Iris pigment epithelial cell (primary cell): ENCODE measurements at places on chromosomes 16 and 17.
A peak's percentile ranks its signal among the peaks of the same experiment; 100 is the strongest.

DNA sequence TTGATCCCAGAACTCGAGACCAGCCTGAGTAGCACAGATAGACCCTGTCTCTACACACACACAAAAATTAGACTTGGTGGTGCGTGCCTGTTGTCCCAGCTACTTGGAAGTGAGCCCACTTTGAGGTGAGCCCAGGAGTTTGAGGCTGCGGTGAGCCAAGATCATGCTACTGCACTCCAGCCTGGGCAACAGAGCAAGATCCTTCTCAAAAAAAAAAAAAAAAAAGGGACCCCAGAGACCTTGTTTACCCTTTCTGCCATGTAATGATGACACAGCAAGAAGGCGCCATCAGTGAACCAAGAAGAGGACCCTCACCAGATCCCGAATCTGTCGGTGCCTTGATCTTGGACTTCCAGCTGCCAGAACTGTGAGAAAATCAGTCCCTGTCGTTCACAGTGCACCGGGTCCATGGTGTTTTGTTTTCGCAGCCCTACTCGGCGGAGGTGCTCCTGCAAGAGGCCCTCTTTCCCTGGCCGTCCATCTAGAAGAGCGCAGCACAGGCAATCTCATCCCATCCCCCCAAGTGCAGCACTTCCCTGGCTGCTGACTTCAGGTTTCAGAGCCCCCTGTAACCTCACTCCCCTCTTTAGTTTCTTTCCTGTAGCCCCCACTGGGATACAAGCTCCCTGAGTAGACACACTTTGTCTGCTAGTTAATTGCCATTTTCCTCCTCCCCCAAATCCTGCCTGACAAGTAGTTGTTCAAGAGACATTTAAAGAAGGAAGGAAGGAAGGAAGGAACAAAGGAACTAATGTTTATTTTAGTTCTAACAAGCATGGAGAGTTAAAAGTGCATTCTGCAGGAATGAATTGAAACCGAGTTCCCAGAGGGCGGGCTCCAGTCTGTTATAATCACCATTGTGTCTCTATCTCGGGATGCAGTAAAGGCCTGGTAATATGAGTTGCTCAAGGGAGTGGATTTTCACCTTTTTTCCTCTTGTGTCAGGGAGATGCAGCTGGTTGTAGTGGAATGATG lies 115.3 kb downstream of the SNX29 start:
- no peak for DNase-seq

- DNase-seq: no peak
Observed at GRCh38 chr17:49890077-49890821, 42.4 kb upstream of the TAC4 start.

DNA sequence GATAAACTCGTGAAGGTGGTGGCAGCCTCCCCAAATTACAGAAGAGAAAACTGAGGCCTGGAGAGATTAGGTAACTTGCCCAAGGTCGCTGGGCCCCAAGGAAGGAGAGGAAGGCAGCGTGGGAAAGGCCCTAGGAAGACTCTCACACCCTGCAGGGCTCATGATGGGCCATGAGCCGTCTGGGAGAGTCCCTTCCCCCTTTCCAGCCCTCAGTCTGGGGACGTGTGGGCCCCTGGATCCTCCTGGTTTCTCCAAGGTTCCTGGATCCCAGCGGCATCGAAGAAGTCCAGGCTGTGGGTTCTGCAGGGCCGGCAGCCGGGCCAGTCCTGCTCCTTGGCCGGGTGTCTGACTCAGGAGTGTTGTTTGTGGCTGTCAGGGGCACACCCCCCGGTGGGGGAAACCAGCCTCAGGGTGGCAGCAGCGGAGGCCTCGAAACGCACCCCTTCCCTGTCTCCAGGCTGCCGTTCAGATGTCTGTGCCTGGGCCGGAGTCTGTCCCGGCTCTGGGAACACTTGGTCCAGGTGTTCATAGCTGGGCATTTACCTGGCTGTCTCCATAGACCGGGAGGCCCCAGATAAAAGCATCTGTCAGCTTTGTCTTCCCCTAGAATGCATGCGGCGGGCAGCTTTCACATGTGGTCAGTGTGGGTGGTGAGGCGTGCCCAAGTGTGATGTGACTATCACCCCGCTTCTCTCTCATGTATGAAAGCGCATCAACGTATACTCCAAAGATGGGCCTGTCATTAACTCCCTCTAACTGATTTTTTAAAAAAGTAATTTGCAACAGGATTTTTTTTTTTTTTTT lies 3.7 kb upstream of the RAP1GAP2 start:
- no peak for DNase-seq

GRCh38 chr16:15427648-15428239 lies 6.6 kb upstream of the BMERB1 start:
- DNase-seq: peak; percentile 91

- no peak for DNase-seq
Observed at GRCh38 chr16:31428638-31429247, 583 bp upstream of the COX6A2 start.

GRCh38 chr17:73940511-73940910 lies 263.0 kb upstream of the RPL38 start:
- no peak for DNase-seq

- peak; percentile 47 for DNase-seq
Observed at GRCh38 chr16:15650698-15651171, 690 bp downstream of the NDE1 start.

GRCh38 chr17:41667280-41668041 lies 21.2 kb upstream of the EIF1 start:
- DNase-seq: no peak

DNA sequence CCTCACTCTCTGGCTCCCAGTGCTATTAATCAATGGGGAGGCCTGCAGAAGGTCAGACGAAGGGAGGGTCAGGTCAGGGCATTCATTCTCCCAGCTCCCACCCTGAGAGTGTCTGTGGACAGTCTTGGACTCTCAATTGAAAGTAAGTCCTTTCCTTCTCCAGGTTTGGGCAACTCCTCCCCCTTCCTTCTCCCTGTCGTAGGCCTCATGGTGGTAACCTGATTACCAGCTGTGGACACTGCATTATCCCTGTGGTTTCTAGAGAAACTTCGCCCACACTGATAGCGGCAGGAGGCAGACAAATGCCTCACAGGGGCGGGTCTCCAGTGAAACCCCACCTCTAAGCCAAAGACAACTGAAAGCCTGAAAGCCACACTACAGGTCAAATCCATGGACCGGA lies 57.7 kb upstream of the SLC25A19 start:
- DNase-seq: peak; percentile 59

GRCh38 chr17:21172846-21173245 lies 41.1 kb downstream of the TMEM11 start:
- no peak for DNase-seq
